ENCODE measurements at places on chromosomes 13 and 19.

DNA sequence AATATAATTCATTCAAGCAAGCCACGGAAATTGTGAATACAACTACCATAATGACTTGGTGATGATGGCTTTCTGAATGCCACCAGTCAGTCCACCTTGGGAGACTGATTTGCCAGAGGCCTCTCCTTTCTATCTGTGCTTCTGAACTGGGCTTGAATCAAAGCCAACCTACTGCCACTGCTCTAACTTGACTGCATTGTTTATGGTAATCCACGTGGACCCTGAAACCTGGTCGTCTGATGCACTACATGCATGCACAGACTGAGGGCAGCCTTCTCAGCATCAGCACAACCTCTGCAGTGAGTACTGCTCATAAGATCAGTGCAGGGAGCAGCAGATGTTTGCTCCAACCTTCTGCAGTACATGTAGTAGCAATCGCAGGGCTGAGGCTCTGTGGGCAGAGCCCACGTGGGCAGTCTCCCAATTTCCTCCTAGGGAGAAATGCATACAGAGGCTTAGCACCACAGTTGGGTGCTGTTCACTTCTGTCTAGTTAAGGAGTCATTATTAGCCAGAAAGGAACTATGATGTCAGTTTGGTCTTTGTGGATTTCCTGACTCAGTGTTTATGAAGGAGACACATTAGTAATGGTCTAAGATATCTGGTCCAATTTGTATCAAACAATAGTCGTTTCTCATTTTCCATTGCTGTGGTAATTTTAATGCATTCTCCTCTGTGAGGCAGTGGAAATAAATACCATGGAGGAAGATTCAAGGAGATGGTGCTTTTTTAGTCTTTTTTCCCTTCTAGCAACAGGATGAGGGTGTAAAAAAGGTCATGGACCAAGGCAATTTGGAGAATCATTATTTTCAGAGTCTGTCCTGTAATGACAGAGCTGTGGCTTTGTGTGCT lies 82.5 kb downstream of the AKAP11 start:
- no peak for DNase-seq

DNA sequence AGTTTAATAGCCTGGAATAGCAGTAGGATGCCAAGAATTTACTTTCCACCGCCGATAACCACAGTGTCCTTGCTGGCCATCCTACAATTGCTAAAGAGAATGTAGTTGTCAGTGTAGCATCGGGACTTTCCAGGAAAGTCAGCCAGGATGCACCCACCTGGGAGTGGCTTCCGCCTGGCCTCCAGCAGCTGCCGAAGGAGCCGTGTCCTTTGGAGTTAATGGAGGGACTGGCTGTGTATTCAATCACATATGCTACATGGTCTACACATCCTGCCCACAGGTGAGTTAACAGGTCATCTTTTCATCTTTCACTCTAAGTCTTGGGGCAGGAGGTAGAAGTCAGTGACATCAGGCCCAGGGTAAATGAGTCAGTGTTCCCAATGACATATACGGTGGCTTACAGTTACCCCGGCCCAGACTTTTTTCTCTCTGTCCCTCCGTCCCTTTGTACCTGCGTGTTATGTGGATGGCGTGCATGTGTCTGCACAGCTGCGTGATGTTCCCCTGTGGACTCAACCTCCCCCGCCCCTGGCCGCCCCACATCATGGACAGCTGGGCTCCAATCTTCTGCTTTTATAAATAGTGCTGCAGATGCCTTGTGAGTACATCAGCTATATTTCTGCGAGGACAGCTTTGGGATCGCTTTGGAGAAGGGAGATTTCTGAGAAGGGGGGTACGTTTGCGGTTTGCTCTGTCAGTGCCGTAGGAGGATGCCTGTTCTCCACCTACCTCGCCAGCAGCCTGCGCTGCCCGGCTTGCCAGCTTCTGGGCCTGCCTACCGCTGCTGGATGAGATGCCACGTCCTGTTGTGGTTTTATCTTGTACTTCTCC lies 63.1 kb downstream of the ATP11A start:
- no peak for DNase-seq

- no peak for DNase-seq
These were observed 1037.9 kb downstream of the EFNB2 start for GRCh38 chr13:105497597-105497996.

GRCh38 chr19:33811246-33811645 lies 14.6 kb downstream of the KCTD15 start:
- no peak for DNase-seq

- DNase-seq: no peak
These were observed 12.0 kb downstream of the RABAC1 start for GRCh38 chr19:41947091-41947490.

GRCh38 chr19:2345076-2345475 lies 15.0 kb upstream of the TMPRSS9 start:
- no peak for DNase-seq

GRCh38 chr13:76953968-76954367 lies 5.7 kb downstream of the ACOD1 start:
- no peak for DNase-seq

GRCh38 chr13:60326273-60326672 lies 70.7 kb upstream of the TDRD3 start:
- DNase-seq: no peak

- no peak for DNase-seq
These were observed 1.1 kb downstream of the RAB8A start for GRCh38 chr19:16112778-16113177.
